Left kidney (tissue), 8 donors: ENCODE measurements at places on chromosomes 5 and 9. TPM values are rescaled to one million over a fixed set of nuclear protein-coding genes. Genes with fewer than 3 reads are reported as not detected.

GRCh38 chr9:127676638-127677037, 30.1 kb upstream of the CFAP157 start:
- no peak for DNase-seq

GRCh38 chr5:93236807-93237421, 344.1 kb downstream of the NR2F1-AS1 start:
- DNase-seq: no peak

- no peak for DNase-seq
Observed at GRCh38 chr9:134985451-134985850, 67.7 kb upstream of the FCN1 start.

DNA sequence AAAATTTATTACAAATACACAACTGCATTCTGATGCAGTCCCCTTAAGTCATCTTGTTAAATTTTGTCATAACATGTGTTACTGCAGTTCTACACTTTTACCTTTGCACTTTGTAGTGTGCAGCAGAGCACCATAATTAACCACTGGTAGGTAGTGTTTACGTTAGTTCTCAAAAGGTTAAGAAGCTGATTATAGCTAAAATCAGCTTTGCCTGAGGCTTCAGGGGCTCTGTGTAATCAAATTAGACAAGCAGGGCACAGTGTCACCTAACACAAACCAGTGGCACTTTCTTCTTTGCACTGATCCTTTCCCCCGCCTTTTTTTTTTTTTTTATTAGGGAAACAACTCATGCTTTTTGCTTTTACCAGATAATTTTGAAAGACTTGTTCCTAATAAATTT, 26.1 kb downstream of the POU5F2 start:
- DNase-seq: no peak

OR1J2 gene
- polyA plus RNA-seq: not detected

DNA sequence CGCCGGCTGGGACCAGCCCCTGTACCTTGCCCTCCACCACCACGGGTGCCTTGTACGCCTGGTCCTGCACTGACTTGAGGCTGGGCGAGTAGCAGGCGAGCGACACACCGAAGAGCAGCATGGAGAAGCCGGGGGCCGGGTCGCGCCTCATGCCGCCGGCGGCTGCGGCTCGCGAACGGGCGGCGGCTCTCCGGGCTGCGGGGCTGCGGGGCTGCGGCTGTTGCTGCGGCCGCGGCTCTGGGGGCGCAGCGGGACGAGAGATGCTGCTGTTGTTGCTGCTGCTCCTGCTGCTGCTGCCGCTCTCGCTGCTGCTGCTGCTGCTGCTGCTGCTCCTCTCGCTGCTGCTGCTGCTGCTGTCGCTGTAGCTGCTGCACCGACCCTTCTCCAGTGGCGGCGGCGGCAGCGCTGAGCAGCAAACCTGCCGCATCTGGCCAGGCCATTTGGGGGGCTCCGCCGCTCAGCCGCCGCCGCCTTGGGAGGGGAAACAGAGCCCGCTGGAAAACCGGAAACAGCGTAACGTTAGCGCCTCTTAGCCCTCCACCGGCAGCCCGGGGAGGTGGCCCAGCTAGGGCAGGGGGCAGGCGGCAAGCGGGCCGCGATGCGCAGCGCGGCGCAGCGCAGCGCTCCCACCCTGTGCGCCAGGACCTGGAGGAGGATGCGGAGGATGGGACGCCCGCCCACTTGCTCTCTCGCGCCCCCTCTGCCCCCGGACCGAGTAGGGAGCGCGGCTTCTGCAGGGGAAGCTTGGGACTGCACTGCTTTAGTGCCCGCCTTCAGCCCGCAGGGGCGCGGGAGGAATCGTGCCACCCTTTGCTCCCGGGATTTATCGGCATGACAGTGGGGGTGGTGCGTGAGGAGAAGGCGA, at the start of gene NRG2:
NRG2 (minus strand) TSS at position 657 of the 865 bp plus-strand sequence.
- peak; percentile 53 for DNase-seq

ZBED3 gene
- 40.3 TPM for polyA plus RNA-seq

GRCh38 chr5:154320224-154321089, 125.3 kb upstream of the SAP30L start:
- DNase-seq: peak; percentile 65

DNA sequence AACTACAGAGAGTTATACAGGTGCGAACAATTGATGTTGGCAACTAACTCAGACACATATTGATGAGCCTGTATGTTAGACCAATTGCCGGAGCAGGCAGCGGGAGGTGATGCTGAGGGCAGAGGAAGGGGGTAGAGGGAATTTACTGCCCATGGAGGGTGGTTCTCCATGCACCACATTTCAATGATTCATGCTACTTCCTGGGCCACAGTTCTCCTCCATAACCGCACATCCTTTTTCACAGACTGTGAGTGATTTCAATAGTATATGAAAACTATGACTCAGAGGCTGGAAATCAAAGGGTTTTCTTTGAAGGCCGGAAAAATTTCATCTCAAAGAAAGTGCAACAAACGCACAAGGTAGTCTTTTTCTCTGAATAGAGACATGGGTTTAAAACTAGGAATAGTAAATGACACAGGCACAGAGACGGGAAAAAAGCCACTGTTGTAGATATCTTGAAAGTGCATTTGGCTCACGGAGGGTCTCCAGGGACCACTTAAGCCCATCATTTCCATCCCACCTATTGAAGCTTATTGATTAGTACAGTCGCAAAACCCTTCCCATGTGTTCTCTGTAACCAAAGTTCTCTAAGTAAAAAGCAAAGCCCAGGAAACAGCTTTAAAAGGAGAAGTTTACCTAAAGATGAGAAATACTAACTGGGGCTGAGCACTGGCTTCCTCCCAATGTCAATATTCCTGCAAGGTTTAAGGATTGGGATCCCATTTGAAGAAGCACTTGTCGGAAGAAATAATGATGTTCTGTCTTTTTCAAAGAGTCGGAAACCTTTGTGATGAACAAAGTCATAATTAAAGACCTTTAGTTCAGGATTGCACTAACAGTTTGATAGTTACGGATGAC, 28.0 kb upstream of the ADAM19 start:
- DNase-seq: no peak

GRCh38 chr9:95726756-95727155, 148.7 kb upstream of the ERCC6L2 start:
- DNase-seq: peak; percentile 62

TMC1 gene
- polyA plus RNA-seq: 1.3 TPM

UBTD2 gene
- polyA plus RNA-seq: 77.0 TPM

DNA sequence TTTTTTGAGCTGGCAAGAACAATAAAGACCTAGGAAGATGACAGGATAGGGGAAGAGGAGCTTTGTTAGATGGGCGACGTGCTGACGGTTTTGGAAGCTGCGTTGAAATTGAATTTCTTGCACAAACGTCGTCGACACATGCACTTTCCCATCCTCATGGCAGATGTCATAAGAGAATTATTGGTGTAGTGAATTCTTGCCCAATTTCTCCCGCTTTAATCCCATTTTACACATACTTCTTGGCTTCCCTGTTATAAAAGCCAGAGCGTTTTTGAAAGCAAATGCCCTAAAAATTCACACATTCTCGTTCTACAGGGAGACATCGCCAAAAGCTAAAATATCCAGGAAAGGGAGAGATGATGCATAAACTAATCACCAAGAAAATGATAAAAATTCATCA, 109.8 kb upstream of the DAP start:
- DNase-seq: no peak

DNA sequence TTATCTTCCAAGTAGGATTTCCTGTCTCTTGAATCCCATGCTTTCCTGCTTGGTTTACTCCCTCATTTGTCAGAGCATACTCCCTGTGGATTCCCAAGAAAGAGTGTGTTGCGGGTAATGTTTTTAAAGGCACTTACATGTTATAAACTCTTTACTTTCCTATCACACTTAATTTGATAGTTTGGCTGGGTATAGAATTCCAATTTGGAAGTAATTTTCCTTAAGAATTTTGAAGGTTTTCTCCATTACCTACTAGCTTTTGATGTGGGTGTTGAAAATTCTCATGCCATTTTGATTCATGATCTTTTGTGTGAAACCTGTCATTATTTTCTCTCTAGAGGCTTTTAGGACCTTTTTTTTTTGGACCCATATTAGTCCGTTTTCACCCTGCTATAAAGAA, 47.2 kb upstream of the PITX1 start:
- no peak for DNase-seq

- DNase-seq: no peak
Observed at GRCh38 chr5:136998854-136999357, 500.2 kb downstream of the SPOCK1 start.

RASGEF1C gene
- polyA plus RNA-seq: 0.27 TPM

PPIP5K2 gene
- 108 TPM for polyA plus RNA-seq

- DNase-seq: no peak
Observed at GRCh38 chr9:8558176-8558575, 758.6 kb upstream of the DMAC1 start.

SAPCD2 gene
- polyA plus RNA-seq: 7.2 TPM

TMOD1 gene
- polyA plus RNA-seq: 1.7 TPM

DNA sequence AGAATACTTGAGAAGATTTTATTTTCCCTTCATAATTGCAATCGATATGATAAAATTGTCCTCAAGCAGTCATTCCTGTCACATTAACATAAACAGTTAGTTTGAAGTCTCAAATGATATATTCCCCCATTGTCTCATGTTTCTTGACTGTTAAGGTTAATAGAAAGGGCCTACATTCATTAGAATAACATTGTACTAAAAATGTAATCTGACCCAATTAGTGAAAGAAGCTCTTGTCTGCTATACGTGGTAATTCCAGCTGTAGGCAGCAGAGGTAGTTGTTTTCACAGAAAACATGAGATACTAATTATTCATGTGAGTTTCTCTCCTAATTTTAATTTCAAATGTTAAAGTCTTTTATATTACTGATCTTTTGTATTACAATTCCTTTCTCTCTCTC, 25.9 kb upstream of the AP3B1 start:
- DNase-seq: peak; percentile 27

FBP2 gene
- polyA plus RNA-seq: 0.10 TPM

DNA sequence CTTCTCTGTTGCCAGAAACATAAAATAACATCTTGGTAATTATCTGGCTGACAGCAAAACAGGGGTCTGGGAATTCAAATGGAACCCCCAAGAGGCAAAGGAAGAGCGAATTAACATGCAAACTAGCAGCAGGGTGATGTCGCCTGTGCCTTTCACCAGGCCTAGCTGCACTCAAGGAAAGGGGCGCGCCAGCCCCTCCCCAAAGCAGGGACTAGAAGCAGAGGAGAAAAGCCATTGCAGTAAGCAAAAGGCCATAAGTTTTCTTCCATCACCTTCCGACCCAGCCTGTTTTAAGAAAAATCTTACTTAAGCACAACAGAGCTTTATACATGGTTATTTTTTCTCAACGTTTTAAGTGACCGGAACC, 539 bp downstream of the POC5 start:
- no peak for DNase-seq

ADRB2 gene
- polyA plus RNA-seq: 0.27 TPM

GRCh38 chr9:21234153-21234687, 5.6 kb downstream of the IFNA14 start:
- no peak for DNase-seq

CORO2A gene
- polyA plus RNA-seq: 2.2 TPM

- DNase-seq: no peak
Observed at GRCh38 chr5:81268521-81269196, 32.7 kb upstream of the ZCCHC9 start.

FSTL4 gene
- 0.91 TPM for polyA plus RNA-seq

APBA1 gene
- 17.9 TPM for polyA plus RNA-seq

TERT gene
- 0.33 TPM for polyA plus RNA-seq

DNA sequence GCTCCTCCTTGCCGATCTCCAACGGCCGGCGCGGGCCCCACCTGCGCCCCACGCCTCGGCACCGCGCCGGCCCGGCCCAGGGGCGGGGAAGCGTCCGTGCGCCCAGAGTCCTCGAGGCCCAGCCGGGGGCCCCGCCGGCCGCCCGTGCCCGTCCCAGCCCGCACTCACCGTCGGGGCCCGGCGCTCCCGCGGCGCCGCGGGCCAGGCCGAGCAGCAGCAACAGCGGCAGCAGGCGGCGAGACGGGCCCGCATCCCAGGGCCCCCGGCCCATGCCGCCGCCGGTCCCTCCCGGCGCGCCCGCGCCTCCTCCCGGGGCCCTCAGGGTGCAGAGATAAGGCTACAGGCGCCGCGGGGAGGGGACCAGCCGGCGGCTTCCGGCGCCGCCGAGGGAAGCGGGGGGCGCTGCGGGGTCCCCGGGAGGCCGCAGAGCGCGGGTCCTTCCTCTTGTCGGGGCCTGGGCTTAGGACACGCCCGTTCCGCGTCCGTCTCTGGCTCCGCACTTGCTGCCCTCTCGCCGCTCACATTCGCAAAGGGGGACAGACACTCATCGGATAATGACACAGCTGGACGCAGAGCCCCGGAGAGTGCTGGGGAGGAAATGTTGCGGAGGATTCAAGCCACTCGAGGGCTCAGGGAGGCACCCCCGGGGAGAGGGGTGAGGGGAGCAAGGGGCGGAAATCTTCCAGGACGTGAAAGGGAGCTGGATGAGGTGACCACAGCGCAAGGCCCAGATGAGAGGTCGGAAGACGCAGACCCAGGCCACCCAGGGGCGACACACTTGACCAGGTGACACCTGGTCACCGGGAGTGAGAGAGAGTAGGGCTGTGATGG, at the start of gene SUSD1:
SUSD1 (minus strand) TSS at position 333 of the 831 bp plus-strand sequence; CDS start at position 271, 62 bp downstream.
- DNase-seq: no peak

DNA sequence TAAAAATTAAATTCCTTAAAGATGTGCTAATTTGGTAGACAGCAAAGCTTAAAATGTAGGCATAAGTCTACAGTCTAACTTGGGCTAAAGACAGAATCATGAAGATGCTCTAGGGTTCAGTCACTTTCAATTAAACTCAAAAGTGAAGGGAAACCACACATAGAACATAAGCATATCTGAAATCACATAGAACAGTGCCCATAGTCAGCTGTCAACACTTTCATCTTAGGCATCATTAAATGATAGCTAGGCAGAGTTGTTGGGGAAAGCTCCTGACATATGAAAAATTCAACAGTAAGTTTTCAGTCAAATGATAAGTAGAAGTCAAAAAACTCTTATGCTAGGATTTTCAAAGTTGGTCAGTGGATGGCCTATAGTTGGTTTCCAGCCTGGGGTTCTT, 11.0 kb downstream of the DAB2 start:
- no peak for DNase-seq

- peak; percentile 86 for DNase-seq
Observed at GRCh38 chr5:150801117-150801927, 22.8 kb downstream of the SMIM3 start.

DNA sequence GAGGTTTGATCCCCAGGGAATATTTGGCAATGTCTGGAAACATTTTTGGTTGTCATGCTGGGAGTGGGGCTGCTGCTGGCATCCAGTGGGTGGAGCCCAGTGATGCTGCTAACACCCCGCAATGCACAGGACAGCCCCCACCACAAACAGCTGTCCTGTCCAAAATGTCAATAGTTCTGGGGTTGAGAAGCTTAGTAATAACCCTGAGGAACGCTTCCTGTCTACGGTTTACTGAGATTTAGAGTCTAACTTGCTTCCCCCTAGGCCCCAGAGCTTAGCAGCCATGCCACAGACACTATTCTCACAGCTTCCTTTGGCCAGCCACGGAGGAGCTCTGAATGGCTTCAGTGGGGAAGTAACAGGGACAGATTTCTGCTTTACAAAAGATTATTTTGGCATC, 66.5 kb downstream of the MSX2 start:
- no peak for DNase-seq

KYAT1 gene
- polyA plus RNA-seq: 23.0 TPM
